ENCODE measurements at places on chromosomes 12 and 14.

DNA sequence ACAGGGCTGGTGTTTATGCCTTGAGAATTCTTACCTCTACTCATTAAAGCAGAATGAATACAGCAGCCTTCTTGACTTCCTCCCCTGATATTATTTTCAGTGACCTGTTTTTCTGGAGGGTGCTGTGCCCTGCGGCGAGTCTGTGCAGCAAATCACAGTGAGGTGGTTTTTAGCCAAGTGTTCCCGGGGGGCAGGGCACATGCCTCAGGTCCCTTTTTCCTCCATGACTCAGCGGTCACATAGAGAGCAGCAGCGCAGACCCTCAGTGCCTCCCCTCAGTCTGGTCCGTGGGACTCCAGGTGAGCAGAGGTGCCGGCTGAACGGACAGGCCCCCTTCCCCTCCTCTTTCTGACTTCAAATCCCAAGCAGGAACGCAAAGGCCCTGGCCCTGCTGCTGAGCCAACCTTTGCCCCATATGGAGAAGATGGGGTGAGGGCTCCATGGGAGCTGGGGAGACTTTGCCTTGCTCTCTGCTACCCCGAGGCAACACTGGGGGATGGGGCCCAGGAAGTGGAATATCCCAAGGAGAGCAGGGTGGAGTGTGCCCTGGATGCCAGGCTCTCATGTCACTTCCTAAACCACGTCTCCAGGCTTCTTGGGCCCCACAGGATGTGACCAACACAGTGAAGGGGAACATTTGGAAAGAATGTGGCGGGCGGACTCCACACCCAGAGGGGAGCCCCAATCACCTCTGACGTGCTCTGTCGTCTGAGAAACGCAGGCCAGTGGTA is 90.0 kb downstream of the DHRS2 start:
- DNase-seq, result no peak

DNA sequence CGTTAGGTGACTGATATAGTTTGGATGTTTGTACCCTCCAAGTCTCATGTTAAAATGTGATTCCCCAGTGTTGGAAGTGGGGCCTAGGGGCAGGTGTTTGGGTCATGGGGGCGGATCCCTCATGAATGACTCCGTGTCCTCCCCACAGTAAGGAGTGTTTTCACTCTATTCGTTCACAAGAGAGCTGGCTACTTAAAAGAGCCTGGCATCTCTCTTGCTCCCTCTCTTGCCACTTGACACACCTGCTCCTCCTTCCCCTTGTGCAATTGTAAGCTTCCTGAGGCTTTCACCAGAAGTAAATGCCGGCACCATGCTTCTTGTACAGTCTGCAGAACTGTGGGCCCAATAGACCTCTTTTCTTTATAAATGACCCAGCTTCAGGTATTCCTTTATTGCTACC is 2.6 kb downstream of the IFI27L2 start:
- no peak for DNase-seq

DNA sequence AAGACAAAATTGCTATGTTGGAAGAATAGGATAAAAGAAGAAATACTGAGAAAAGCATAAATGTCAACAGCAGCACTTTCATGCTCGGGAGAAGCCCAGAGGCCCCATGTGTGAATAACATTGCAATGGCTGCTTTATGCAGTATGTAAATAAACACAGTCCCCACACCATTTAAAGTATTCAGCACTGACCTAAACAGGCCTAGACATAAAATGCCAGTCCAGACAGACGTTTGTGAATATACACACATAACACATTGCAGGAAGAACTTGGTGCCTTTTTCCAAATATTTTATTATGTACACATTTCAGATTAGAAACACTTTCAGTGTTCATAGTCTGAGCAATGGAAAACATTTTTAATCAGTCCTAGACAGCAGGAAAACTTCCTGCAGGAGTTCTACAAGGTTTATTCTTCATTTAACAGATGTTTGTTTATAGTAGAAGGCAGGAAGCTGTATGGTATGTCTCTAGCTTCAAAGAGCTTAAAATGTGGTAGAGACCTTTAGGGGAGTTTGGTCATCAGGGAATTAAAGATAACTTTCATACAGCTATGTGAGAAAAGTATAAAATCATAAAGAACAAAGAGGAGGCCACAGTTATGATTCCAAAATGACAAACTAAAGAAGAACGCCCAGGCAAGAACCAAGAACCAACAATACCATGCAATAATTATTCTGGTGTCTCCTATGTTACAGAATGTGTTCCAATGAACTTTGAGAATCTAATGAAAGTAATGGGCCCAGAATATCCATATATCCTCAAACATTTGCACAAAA is 30.6 kb upstream of the SLC38A2 start:
- no peak for DNase-seq

DNA sequence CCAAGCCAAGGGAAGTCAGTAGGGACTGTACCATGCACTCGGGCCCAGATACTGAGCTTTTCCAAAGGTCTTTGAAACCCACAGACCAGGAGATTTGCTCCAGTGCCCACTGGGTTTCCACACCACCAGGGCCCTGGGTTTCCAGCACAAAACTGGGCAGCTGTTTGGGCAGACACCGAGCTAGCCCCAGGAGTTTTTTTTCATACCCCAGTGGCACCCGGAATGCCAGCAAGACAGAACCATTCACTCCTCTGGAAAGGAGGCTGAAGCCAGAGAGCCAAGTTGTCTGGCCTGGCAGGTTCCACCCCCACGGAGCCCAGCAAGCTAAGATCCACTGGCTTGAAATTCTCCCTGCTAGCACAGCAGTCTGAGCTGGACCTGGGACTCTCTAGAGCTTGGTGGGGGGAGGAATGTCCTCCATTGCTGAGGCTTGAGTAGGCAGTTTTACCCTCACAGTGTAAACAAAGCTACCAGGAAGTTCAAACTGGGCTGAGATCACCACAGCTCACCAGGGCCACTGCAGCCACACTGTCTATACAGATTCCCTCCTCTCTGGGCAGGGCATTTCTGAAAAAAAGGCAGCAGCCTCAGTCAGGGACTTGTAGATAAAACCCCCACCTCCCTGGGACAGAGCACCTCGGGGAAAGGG is 793.7 kb downstream of the RPS29 start:
- DNase-seq, result no peak

DNA sequence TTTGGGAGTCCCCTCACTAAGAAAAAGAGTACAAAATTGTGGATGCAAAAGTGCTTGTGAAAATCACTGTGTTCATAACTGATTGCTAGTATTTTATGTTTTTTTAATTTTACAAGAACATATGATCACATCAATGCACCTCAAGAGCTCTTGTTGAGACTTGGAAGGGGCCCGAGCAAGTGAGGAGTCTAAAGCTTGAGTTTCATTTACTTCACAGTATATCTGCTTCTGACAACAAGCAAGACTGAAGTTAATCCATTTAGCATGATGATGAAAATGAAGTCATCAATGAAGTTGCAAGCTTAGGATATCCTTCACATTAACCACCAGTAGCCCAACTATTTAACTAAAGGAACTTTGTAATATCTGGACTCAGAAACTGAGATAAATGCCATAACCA is 182.5 kb upstream of the DIO2 start:
- no peak for DNase-seq
